Ovary (tissue), 10 donors: ENCODE measurements at places on chromosomes 4 and X. TPM values are rescaled to one million over a fixed set of nuclear protein-coding genes. Genes with fewer than 3 reads are reported as not detected.

Gene PPBP
- polyA plus RNA-seq, result not detected

Gene ACTRT1
- polyA plus RNA-seq, result not detected

Gene DUSP9
- polyA plus RNA-seq, result not detected

Gene ZCCHC18
- polyA plus RNA-seq, result 9.4 TPM

Gene TSR2
- 70.8 TPM for polyA plus RNA-seq
